Transverse colon (tissue), 4 donors: ENCODE measurements at places on chromosomes 12 and 14.

DNA sequence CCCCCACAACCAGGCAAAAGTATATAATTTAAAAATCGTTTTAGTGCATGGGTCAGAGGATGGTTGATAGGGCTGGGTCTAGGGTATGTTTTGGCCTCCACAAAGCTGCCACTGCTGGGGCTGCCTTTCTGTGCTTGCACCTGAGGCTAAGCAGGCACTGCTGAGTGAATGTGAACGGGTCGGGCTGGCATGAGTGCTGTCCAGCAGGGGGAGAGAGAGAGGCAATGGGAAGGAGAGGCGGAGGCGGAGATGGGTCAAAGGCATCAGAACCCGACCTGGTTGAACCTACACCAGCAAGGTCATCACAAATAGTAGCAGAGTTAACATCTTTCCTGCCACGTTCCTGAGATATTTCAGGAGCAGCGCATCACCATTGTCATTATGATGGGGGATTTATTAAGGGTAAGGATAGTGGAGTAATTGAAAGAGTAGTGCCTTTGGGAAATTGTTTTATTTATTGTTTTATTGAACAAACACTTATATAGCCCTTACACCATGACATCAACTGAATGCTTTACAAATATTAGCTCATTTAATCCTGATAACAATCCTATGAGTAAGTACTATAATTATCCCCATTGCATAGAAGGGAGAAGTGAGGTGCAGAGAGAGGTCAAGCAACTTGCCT is 5.8 kb upstream of the NRXN3 start:
- peak; percentile 31 for DNase-seq

DNA sequence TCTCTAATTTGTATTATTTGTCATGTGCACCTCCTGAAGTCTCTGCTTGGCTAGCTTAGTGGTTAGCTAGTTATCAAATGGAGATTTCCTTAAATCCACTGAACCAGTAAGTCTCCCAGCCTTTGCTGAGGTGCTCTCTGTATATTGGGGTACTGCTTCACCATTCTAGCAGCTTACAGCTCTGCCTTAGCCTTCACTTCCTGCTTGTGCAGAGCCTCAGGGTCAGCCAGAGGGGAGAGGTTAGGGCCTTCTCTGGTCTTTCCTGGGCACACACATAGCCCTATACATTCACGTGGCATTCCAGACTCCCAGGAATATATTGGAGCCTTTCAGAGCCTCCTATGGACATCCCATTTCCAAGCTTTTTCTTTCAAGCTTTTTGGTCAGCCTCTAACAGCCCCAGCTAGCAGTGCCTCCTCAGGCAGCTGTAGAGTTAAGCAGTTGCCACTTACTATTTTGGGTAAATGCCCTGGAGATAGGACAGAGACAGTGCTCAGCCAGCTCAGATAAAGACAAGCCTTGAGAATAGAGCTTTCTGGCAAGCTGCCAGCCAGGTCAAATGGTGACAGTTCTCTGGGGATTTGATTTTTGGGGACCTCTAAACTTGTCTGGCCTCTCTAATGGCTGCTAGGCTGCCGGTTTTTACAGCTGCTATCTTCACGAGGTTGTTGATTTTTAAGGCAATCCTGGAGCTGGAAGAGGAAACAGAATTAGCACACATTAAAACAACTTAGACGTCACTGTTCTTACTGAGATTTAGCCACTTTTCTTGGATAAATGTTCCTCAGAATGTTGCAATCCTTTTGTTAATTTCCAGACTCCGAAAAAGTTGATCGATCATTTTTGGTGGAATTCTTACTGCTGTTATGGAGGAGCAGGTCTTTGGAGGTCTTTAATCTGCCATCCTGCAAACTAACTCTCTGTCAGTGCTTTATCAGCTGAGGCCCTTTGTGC is 32.9 kb downstream of the FBXW8 start:
- no peak for DNase-seq

- no peak for DNase-seq
These were observed 34.8 kb upstream of the MMP17 start for GRCh38 chr12:131793243-131794022.

- no peak for DNase-seq
These were observed 207.9 kb downstream of the BTG1 start for GRCh38 chr12:91937706-91938105.

GRCh38 chr14:72523424-72524294 is 370.2 kb downstream of the DPF3 start:
- no peak for DNase-seq

GRCh38 chr12:27290501-27291168 is 42.0 kb upstream of the BMAL2 start:
- DNase-seq: no peak
